ENCODE measurements at places on chromosomes 4 and X.
A peak's percentile ranks its signal among the peaks of the same experiment; 100 is the strongest.

DNA sequence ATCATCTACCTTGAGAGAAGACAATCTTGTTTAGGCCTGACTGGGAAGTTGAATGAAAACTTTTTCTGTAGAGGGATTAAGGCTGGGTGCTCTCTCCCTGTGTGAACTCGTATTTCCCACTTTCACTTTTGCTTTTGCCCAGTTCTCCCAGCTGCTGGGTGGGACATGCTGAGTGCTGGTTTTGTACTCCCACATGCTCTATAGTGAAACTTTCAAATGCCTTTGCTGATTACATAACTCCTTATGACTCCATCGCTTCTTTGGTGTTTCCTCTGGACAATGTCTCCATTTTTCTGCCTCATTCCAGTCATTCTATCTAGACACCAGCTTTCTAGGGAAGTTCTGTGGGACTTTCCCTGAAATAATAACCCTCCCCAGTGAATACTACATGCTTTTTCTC lies 100.5 kb downstream of the CLNK start:
- DNase-seq, result no peak

- no peak for DNase-seq
Observed at GRCh38 chrX:8034058-8034457, 106.8 kb upstream of the PNPLA4 start.

DNA sequence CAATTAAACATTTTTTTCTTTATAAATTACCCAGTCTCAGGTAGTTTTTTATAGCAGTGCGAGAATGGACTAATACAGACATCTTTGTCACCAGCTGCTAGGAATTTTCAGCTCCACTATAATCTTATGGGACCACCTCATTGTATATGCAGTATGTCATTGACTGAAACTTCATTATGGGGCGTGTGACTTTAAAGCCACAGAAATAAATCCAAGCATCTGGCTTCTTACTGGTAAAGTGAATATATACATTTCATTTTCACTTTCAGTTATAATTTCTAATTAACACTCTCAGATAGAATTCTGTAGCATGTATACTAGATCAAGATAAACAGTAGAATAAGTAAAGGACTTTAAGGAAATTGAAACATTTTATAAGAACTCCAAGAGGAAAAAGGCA lies 21.9 kb downstream of the IL15 start:
- DNase-seq, result no peak

- no peak for DNase-seq
Observed at GRCh38 chrX:155745792-155746191, 133.0 kb upstream of the TMLHE start.

DNA sequence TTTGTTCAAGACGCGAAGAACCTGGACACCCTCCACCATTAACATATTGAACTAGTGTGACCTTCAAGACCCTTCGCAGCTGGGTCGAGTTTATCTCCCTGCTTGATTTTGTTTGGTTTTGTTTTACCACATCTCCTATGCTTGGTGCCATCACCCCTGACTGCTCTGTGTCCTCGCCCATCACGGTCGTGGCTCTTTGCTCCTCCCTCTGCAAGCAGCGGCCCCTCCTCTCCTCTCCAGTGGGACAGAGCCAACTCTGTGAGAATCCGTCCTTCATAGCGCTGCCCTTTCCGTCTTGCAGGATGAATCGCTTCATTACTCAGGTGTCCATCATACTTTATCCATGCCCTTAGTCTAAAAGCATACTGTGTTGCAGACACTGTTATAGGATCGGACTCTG lies 9.1 kb upstream of the FAM149A start:
- DNase-seq, result no peak

DNA sequence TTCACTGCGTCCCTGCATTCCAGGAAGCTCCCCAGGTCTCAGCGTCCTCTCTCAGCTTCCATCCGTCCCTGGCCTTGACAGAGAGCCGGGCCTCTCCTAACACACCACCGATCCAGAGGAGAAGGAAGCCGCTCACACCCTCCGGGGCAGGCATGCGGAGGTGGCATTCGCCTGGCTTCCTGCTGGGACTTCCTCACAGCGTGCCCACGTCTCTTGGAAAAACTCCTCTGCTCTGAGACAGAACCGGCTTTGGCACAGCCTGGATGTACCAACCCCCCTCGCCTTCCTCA lies 3.2 kb downstream of the CTAG2 start:
- DNase-seq, result no peak

GRCh38 chr4:124958847-124959246 lies 246.3 kb upstream of the ANKRD50 start:
- DNase-seq, result no peak

GRCh38 chr4:146269228-146269653 lies 54.9 kb downstream of the REELD1 start:
- no peak for DNase-seq

GRCh38 chr4:89493367-89493766 lies 185.8 kb upstream of the GPRIN3 start:
- DNase-seq, result no peak

DNA sequence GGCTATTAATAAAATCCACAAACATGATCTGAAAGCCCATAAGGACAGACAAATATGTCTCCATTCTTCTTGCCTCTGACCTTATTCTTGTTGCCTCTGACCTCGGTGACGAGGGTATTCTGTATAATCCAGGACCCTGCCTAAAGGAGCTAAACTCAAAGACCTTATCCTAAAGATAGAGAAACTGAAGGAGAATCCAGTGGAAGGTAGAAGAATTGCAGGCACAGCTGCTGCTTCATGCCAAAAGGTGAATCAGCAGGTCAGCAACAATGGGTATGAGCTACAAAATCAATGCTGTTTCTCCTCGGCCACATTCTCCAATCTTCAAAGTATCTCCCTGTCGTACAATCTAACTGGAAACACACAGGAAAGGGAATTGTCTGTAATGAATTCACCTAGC lies 71.4 kb downstream of the INTS6L start:
- DNase-seq, result no peak

DNA sequence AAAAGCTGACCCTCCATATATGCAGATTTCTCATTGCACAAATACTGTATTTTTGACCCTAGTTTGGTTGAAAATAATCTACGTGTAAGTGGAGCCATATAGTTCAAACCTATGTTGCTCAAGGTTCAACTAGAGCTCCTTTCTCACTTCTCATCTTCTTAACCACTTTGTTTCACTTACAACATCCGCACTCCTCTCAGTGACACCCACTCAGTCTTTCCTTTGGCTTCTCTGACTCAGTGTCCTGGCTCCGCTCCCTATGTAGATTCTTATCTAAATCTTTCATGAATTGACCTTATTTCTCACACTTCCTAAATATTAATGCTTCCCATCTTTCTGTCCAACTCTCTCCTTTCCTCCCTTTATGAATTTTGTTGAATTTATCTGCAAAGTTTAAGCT lies 32.9 kb upstream of the DKK2 start:
- DNase-seq, result no peak

GRCh38 chr4:3288571-3289094 lies 4.2 kb upstream of the RGS12 start:
- DNase-seq, result no peak

DNA sequence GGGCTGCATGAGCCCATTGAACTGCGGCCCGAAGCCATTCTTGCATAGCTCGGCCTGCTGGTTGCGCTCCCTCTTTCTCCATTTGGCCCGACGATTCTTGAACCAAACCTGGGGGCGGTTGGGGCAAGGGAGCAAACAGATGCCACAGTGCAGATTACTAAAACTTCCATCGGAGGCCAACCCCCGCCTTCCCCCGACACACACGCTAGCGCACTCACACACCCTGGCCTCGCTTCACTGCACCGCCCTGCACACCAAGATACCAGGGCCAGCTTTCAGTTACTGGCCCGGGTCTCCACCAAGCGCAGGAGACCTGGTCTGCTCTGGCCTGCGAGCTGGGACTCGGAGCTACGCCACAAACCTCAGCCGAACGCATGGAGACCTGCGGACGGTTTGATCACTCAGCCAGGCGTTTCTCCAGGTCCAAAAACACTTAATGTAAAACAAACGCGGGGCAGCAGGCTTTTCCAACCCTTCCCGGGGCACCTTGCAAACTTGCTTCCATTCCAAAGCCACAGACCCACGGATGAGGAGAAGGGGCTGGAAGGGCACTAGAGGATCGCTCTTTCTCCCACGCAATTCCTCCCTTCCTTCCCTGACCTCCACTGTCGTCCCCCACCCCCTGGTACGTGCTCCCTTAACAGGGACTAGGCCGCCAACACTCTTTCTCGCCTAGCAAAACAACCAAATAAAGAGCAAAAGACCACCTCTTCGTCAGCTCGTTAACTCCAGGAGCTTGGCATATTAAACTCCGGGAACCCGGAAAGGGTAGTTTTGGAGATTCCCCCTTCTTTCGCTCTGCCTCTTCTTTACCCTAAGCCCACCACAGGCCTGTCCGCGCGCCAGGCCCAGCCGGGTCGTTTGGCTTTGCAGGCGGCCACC lies 4.1 kb downstream of the PITX2 start:
- no peak for DNase-seq

DNA sequence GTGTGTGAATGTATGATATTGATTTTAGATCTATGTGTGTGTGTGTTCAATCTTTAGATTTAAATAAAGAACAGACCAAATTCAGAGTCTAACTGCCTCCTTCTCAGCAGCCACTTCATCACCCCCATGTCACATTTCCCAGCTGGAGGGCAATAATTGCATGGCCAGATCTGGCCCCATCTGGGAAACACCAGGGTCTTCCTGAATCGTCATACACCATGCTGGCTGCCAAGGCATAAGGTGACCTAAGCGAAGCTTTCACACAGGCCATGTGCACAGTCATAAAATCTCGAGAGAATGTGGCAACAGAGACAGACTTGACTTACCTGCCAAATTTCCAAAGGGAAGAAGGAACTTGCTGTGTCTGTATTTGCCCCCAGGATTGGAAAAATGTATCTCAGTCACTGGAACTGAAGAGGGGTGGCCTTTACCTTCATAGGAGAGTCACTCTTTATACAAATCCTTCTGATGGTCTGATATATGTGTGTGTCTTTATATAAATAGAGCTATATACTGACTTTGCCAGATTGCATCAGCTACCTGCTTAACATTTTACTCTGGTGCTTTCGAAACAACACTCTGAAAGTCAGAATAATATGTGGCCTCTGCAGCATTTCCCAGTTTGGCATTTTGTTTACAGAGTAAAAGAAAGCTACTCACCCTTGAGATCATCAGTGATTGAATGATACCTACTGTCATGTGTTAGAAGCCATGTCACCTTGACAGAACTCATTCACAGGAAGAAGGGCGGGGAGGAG lies at the start of gene PLAC1:
Gene PLAC1, minus strand, starts transcription at position 470 of the 758 bp plus-strand sequence. CDS start 91,789 bp downstream, outside the sequence.
- no peak for DNase-seq

- DNase-seq, result peak; percentile 15
Observed at GRCh38 chr4:3202836-3203820, 45.8 kb upstream of the MSANTD1 start.

DNA sequence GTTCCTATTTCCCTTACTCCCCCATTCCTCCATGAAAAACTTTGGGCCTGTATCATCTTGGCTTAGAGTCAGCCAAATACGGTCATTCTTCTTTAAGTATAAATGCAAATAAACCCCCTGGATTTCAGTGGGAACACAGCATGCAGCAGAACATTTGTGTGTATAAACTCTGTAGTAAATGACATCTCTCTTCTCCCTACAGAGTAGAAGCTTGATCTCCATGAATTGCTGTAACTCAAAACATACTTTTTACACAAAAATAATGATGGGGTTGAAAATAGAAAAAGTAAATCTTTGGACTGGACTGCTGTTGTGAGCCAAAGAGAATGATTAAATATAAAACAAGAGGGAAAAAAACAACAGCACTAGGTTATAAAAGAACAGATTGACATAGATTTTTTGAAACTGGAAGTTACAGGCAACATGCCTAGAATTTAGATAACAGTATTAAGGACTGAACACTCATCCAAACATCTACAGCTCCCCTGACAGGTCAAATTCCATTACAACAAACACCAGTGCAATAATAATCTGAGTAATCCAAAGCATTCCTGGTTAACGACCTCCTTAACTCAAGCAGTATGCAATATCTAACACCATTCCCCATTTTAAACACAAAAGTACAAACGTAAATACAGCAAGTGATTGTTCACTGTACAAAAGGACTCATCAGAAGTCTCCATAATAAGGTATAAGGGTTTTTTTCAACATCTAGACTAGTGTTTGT lies 30.7 kb downstream of the TSPAN5 start:
- no peak for DNase-seq

DNA sequence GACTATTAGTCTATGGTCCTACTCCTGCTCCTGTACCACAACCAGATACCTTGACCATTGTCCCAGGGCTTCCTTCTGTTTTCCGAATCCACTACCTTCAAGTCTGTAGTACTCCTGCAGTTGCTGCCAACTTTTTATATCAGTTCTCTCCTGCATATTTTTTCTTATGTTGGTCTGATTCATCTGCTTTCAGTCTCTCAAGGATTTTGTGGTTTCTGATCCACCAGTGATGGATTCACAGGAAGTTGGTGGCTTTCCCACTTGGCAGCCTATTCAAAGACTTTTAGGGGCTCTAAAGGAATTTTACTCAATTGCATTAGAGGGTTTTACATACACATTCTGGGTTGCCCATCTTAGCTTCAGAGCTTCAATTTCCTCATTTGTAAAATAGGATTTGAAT lies 23.6 kb downstream of the KIF4A start:
- DNase-seq, result no peak

DNA sequence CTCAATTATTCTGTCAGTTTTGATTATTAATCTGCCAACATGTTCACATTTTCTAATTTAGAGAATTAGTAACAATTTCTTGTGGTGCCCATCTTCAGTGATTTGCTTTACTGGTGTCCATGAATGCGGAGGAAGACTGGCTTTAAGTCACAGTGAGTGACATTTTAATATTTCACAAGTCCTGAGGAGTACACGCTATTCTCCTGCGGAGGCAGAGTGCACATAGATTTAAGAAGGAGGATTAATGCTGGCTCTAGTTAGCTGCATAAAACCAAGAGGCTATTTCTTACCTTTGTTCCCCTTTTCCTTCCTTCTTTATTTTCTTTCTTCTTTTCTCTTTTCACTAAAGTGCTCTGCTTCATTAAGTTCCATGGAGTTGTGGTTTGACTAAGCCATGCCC lies 495.2 kb upstream of the IGFBP7 start:
- no peak for DNase-seq

DNA sequence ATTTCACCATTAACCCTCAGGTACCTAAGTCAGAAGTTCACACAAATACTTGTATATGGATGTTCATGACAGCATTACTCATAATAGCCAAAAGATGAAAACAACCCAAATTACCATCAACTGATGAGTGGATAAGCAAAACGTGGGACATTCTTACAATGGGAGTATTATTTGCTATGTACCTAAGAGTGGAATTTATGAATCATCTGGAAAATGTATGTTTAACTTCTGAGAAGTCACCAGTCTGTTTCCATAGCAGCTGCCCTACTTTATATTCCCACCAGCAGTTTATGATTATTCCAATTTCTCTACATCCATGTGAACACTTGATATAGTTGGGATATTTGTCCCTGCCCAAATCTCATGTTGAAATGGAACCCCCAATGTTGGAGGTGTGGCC lies 1478.9 kb downstream of the PCDH19 start:
- no peak for DNase-seq

- peak; percentile 40 for DNase-seq
Observed at GRCh38 chr4:792626-793092, 33.3 kb downstream of the CPLX1 start.
